GF-D8 (cell line): ENCODE measurements at places on chromosomes 6 and 20.
A peak's percentile ranks its signal among the peaks of the same experiment; 100 is the strongest.

DNA sequence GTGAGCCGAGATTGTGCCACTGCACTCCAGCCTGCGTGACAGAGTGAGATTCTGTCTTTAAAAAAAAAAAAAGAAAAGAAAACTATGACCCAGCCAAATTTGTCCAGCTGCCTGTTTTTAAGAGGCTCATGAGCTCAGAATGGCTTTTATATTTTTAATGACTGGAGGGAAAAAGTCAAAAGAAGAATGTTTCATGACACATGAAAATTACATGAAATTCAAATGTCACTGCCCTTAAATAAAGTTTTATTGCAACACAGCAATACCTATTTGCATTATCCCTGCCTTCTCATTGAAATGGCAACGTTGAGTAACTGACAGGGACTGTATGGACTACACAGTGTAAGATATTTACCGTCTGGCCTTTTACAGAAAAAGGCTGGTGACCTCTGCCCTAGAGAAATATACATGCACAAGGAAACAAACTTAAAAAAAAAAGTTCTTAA is 11.4 kb downstream of the SENP6 start:
- DNase-seq, result no peak

- DNase-seq, result no peak
These were observed 63.8 kb downstream of the TPD52L1 start for GRCh38 chr6:125217369-125217768.

DNA sequence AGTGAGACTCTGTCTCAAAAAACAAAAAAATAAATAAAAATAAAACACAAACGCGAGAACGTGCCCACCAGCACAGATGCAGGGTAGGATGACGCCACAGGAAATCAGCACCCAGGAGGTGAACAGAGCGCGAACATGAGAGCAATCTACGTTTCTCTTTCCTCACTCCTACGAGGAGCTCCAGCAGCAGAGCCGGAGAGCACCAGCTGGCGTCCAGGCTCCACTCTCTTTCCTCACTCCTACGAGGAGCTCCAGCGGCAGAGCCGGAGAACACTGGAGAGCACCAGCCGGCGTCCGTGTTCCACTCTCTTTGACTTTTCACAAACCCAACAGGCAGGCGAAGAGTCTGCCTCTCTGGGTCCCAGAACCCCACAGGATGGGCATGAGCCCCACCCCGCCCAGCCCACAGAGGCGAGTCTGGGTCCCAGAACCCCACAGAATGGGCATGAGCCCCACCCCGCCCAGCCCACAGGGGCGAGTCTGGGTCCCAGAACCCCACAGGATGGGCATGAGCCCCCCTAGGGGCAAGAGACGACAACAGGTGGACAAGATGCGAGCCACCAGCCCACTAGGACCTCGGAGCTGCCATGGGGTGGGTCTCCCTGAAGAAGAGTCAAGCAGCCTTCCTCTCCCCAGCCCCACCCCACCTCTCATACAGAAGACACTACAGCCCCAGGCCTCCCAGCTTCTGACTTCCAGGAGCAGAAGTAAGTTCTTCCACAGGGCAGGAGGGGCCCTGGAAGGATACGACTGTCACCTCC is 20.2 kb downstream of the ZBTB46 start:
- DNase-seq, result no peak

DNA sequence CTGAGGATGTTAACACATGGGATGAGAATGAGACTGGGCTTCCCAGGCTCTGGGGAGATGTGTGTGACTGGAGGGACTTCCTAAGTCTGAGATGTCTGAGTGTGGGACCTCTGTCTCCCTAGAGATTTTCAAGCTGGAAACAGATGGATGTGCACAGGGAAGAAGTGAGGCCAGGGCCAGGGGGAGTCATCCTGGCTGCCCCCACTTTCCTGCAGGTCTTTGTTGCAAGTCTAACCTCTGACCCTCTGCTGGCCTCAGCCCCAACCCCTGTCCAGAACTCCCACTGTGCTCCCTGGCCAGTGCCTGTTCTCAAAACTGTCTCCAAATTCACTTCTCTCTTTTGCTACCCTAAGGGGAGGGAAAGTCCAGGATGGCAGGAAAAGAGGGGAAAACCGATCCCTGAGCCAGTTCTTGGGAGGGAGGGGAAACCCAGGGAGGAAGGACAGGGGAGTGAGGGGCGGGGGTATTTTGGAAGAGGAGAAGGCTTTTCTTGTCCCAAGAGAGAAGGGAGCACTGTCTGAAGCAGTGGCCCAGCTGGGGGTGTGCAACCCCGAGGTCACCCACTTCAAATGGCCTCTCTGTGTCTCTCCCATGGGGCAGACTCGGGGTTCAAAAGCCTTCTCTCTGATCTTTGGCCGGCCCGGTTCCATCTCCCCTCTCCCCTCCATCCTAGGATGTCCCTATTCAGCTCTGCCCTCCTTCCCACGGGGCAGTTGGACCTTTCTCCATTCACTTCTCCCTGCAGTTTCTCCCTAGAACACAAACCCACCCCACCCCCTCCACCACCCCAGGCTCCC is 3.1 kb downstream of the PPP1R18 start:
- DNase-seq, result no peak

DNA sequence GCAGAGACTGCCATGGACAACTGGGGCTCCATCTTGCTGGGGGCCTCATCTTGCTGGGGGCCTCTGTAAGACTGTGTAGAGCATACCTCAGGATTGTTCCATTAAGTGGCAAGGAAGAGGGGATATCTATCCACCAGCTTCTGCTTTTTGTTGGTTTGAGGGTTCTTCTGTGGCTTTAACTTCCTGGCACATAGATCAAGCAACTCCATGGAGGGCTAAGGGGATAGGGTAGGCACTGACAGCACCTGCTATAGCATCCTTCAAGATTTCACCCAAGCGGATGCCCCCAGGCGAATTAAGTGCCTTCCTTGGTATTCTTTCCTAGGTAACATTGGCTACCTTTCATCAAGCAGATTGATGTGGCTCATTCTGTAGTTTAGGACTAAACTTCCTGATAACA is 3.8 kb upstream of the LRRN4 start:
- DNase-seq, result peak; percentile 73

DNA sequence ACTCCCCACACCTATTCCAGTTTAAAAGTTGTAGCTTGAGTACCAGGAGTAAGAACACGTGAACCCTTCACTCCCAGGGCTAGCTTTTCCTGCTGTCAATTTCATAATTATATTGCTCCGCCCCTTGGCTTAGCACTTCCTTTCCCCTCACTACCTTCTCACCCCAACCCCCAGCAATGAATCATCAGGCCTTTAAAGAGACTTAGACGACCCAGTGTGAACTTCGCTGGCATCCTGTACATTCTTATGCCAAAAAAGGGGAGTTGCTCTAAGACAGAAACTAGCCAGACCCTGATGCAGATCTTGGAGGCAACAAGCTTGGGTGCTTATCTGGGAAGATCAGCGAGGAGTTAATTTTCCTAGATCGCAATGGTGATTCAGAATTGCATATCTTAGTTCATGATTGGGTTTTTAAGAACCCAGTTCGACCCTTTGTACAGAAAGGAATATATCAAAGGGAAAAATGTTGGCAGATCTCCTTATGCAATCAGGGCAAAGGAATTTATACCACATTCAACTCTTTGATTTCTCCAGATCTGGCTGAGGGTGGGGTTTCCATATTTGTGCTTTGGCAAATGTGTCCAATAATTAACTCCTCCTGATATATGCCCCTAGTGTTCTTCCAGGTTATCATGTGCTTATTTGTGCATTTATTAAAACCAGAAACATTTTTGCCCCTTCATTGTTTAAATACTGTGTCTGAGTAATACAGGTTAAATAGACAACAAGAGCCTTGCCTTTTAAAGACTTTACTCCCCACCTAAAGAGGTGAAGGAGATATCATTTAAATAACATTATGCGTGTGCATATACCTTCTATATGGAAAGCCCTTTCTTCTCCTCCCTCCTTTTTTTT is 8.1 kb upstream of the ATXN1 start:
- peak; percentile 84 for DNase-seq
